ENCODE measurements at places on chromosomes 2 and 18.

DNA sequence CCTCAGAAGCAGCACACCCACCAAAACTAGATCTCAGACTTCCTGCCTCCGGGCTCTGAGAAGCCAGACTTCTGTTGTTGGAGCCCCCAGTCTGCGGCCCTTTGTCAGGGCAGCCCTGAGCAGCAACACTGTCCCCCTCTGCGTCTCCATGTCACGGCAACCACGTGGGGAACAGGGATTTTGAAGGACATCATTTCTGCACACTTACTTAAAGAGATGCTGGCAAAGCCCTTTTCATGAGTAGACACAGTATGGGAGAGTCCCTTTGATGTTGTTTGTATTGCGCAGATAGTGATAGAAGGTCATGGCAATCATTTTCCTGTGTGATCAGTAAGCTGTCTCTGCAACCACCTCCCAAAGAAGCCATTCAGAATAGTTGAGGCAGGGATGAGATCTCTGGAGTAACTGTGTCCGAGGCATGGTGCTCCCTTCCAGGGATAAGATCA is 69.1 kb upstream of the ID2 start:
- H3K36me3 ChIP-seq: peaks cover 12% of the 10 kb centered on the region

GRCh38 chr2:197675711-197676188 is 363 bp upstream of the RFTN2 start:
- H3K4me3 ChIP-seq: no peak overlapping the region
- no peak for DNase-seq
- H3K27me3 ChIP-seq: peaks cover 19% of the 10 kb centered on the region
- no peaks in the 10 kb centered on the region for H3K36me3 ChIP-seq

DNA sequence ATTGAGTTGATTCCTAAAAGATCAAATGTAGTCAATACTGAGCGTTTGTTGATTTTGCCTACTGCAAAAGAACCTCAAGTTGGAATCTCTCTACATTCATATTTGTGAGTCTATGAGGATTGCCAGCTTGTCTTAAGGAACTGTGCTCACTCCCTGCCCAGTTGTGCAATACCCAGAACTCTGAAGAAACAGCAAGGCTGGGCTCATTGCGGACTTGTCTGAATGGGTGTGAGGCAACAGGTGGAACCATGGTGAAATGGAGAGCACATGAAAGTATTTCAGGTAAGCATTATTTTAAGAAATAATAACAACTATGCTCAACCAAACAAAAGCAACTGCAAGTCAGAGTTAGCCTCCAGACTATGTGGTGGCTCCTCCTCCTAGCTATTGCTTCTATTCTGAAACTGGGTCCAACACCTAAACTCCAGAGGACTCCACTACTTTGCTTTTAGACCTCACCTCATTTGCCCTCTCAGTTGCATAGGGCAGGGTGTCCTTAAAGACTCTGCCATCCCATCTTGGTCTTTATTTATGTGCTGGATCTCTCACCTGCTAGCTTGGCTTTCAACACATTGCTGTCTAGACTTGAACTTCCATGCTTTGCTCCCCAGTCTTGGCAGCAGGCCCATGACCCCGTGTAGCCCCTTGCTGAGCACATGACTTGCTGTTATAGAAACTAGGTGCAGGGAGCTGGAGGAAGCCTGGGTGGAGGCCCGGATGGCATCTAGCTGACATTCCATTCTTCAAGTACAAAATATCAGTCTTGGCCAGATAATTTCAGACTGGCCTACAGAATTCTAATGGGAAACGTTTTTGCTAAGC is 94.8 kb upstream of the ARL5A start:
- H3K36me3 ChIP-seq: no peaks in the 10 kb centered on the region
- H3K4me3 ChIP-seq: no peak overlapping the region
- DNase-seq: no peak
- no peak overlapping the region for H3K27ac ChIP-seq
- H3K27me3 ChIP-seq: peaks cover 22% of the 10 kb centered on the region

DNA sequence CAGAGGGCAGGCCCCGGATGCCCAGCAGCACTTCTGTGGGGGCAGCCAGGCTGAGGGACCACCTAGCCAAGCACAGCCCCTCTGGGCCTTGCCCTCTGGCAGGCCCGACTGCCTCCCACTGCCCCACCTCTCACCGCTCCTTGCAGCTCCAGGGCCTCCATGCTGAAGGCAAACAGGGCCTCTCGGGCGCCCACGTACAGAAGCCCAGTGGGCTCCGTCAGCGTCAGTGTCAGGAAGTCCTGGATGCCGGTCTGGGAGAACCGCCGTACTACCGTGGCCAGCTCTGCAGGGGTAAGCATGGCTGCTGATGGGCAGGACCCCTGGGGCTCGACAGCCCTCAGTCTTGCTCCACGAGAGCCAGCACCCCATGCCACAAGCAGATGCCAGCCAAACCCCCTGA is 3.7 kb downstream of the SEMA4C start:
- peaks cover 10% of the 10 kb centered on the region for H3K27me3 ChIP-seq
- no peak overlapping the region for H3K4me3 ChIP-seq
- H3K36me3 ChIP-seq: no peaks in the 10 kb centered on the region
- no peak for DNase-seq
- peaks cover 34% of the 10 kb centered on the region for H3K4me1 ChIP-seq

DNA sequence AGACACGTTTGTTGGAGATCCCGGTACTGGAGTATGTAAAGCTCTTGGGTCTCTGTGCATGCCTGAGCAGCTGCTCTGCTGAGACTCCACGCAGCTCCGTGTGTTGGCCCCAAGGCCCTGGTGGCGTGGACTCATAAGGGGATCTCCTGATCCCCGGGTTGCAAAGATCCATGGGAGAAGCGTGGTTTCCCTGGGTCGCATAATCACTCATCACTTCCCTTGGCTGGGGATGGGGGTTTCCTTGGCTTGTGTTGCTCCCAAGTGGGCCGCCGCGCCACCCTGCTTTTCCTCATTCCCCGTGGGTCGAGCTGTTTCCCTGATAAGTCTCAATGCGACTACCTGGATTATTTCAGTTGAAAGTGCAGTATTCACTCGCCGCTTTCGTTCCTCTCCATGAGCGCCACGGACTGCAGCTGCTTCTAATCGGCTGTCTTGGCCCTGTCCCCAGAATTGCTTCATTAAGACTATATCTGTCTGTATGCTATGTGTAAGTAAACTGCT is 76.0 kb downstream of the EPC2 start:
- peaks cover 40% of the 10 kb centered on the region for H3K36me3 ChIP-seq
- no peaks in the 10 kb centered on the region for H3K27me3 ChIP-seq
- DNase-seq: no peak
- H3K4me3 ChIP-seq: no peak overlapping the region
- no peak overlapping the region for H3K27ac ChIP-seq

DNA sequence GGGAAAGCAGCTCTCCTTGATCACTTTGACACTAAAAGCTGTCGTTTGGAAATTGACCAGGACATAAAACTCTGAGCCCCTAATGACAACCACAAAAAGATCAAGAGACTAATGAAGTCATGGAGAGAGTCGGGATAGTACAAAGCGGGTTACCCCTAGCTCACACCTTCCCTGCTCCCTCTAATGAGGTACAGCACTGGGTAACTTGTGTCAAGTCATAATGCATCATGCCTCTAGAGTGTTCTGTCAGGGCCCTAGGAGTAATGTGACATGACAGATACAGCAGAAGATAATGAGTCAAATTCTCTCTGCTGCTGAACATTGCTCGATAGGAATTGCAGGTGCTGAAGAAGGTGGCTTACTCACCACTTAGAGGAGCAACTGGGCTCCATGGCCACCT is 130.7 kb downstream of the AQP4 start:
- no peak overlapping the region for H3K27ac ChIP-seq
- H3K4me3 ChIP-seq: no peak overlapping the region
- H3K27me3 ChIP-seq: no peaks in the 10 kb centered on the region
- no peak for DNase-seq

GRCh38 chr2:26982102-26982742 is 11.8 kb downstream of the MAPRE3 start:
- H3K27ac ChIP-seq: no peak overlapping the region
- H3K4me3 ChIP-seq: no peak overlapping the region
- no peaks in the 10 kb centered on the region for H3K36me3 ChIP-seq
- H3K4me1 ChIP-seq: peaks cover 2% of the 10 kb centered on the region
- DNase-seq: peak; percentile 45

DNA sequence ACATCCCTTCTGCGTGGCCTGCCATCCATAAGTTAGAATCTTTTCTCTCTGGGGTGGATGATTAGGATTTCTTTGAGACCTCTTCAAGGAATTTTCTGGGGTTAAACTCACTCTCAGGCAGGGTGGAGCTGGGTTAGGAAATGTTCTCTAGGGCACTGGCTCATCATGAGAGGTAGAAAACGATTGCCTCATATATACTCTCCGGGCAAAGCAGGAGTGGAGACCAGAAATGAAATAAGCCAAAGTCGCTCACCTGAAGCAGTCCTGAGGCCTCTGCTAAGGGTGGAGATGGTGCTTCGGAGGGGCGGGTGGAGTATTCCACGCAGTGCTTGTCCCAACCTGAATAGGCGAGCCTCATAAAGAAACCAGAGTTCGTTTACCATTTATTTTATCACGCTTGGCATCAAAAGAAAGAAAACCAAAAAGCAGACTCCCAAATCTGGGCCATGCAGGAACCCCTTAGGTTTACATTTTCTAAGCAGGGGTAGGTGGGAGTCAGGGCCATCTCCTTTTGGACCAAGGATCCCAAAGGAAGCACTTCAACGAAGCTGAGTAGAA is 249.3 kb upstream of the MEIS1 start:
- no peaks in the 10 kb centered on the region for H3K36me3 ChIP-seq
- no peak overlapping the region for H3K27ac ChIP-seq
- no peak for DNase-seq

- peaks cover 81% of the 10 kb centered on the region for H3K4me1 ChIP-seq
- H3K27ac ChIP-seq: peak overlapping the region; percentile 59
- DNase-seq: no peak
- peaks cover 55% of the 10 kb centered on the region for H3K36me3 ChIP-seq
- no peak overlapping the region for H3K4me3 ChIP-seq
These were observed 6.9 kb downstream of the CD28 start for GRCh38 chr2:203713381-203713780.

DNA sequence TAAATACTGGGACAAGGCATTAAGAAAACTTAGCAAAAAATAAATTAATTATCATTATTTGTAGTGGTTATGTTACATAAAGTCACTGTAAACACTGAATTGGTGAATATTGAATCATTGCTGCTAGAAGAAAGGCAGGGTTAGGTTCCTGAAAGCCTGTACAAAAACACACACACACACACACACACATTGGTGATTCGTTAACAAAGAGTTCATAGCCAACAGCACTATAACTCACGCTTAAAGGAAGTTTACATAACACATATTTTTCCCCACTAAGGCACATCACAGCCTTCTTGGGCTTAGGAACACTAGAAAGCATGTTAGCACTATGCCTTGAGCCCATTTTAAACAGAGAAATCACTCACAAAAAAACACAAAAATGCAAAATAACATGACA is 690.0 kb upstream of the PIK3C3 start:
- H3K4me1 ChIP-seq: no peaks in the 10 kb centered on the region
- H3K36me3 ChIP-seq: no peaks in the 10 kb centered on the region
- no peak overlapping the region for H3K27ac ChIP-seq
- no peaks in the 10 kb centered on the region for H3K27me3 ChIP-seq

DNA sequence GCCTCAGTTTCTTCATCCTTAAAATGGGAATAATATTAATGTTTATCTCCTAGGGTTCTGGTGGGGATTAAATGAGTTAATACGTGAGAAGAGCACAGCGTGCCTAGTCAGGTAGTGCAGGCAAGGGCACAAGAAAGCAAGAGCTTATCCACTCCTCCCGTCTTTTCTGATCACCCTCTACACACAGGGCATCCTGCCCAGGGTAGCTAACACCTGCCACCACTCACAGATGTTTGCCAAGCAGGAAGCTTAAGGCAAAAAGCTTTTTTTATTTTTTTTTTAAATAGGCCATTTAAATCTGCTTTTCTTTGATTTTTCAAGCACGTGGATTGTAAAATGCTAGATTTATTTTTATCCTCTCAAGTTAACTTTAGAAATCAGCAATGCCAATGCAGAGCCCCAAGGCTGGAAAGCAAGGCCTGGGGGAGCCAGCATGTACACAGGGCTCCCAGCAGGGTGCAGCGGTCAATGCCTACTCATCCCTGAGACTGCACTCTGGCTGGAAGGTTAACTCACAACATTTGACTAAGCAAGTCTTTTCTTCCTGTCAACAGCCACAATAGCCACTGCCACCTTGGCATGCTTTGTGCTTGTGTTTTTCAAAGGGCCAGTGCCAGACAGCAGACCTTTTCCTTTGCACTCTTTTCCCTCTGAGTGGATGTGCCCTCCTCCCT is 86.5 kb upstream of the ACAA2 start:
- no peak overlapping the region for H3K4me3 ChIP-seq
- no peak overlapping the region for H3K27ac ChIP-seq
- no peaks in the 10 kb centered on the region for H3K36me3 ChIP-seq
- DNase-seq: no peak

- H3K27ac ChIP-seq: no peak overlapping the region
- no peaks in the 10 kb centered on the region for H3K27me3 ChIP-seq
- no peak for DNase-seq
- H3K4me3 ChIP-seq: no peak overlapping the region
- peaks cover 52% of the 10 kb centered on the region for H3K36me3 ChIP-seq
These were observed 7.7 kb downstream of the VRK2 start for GRCh38 chr2:58054264-58054663.

DNA sequence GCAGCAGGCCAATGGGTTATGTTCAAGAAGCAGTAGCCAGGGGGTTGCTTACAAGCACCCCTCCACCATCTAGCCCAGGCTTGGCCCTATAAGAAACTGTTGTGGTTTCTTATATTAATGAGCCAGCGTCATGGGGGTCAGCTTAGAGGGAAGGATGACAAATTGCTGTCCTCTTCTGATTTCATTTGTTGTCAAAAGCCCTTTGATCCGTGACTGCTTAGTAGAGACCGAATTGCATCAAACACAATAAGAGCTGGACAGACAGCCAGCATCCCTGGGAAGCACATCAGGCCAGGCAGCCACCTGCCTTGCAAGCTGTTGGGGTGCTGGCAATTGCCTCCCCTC is 206.6 kb upstream of the SETBP1 start:
- no peak for DNase-seq
- H3K4me3 ChIP-seq: no peak overlapping the region
- no peaks in the 10 kb centered on the region for H3K4me1 ChIP-seq

GRCh38 chr2:28325567-28326468 is 66.8 kb upstream of the FOSL2 start:
- no peak overlapping the region for H3K27ac ChIP-seq
- H3K4me1 ChIP-seq: peaks cover 29% of the 10 kb centered on the region
- peaks cover 10% of the 10 kb centered on the region for H3K36me3 ChIP-seq
- no peak for DNase-seq
- no peaks in the 10 kb centered on the region for H3K27me3 ChIP-seq
- no peak overlapping the region for H3K4me3 ChIP-seq

DNA sequence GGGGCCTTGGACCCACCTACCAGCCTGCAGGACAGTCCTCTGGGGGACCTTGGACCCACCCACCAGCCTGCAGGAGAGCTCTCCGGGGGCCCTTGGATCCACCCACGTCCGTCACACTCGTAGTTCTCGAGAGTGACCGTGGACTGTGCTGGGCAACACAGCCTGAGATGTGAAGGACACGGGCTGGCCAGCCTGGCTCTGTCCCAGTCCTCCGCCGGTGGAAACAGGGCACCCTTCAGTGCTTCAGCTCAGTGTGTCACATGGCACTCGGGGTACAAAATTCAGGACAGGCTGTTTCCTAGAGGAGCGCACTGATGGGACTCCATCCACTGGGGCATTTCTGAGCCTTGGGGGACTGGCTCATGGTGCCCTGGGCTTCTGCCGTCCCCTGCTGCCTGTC is 212.0 kb downstream of the TWIST2 start:
- H3K36me3 ChIP-seq: peaks cover 6% of the 10 kb centered on the region
- no peaks in the 10 kb centered on the region for H3K27me3 ChIP-seq
- no peak overlapping the region for H3K27ac ChIP-seq
- DNase-seq: no peak
- H3K4me3 ChIP-seq: no peak overlapping the region

All from activated CD8-positive, alpha-beta memory T cell treated with anti-CD3 and anti-CD28 coated beads, Interleukin-2, amount 10 ng/mL, durations not matched to agents 7 days and 5 days (primary cell).